ENCODE measurements at places on chromosomes 16 and 17.

DNA sequence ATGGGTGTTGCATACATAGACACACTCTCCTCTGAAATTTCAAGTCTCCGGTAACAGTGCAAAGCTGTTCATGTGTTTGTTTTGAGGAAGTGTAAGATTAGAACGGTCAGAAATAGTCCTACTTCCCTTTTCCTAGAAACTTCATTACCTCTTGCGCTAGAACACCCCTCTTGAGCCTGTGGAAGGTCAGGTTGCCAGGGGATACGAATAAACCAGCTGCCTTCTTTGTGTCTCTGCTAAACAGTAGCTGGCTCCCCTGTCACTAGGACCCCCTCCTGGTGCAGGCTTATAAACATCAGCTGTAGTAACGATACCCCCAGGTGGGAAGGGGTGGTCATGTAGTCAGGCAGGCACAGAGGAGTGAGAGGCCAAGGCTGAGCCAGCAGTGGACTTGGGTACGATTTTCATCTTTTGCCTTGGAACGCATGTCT, 113.4 kb upstream of the RCVRN start:
- no peak for DNase-seq

- no peak for DNase-seq
Observed at GRCh38 chr16:56341656-56342399, 83.5 kb downstream of the AMFR start.

- DNase-seq = no peak
Observed at GRCh38 chr17:17258998-17259397, 22.0 kb upstream of the FLCN start.

- no peak for DNase-seq
Observed at GRCh38 chr17:77846531-77847085, 111.9 kb upstream of the TNRC6C start.

DNA sequence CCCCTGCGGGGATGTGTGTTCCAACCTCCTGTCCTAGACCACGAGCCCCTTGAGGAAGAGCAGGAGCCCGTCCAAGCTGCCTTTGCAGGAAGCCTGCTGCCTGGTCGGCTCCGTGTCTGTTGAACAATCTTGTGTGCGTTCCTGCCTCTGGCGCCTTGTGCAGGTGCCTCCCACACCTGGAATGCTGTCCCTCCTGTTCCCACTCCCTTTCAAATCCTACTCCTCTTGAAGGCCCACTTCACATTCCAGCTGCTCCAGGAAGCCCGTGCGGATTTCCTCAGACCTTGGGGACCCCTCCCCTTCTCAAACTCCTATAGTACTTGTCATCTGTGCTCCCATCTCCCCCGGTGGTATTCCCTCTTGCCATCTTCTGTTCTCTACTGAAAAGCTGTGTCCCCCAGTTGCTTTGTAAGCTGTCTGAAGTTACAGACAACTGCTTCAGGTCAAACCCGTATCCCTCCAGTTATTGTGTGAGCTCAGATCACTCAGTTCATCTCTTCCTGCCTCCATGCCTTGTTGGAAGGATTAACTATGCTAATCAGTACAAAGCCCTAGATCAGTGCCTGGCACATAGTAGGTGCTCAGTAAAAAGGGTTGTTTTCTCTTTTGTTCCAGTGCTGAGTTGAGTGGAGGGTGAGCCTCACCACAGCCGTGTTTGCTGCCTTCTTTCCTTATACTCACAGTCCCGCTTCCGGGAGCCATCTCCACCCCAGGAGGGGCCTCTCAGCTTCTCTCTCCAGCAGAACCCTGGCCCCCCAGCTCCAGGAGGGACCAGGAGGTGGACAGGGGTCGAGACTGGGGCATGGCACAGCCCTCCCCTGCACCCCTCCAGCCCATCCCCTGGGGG, 241.8 kb upstream of the CIBAR2 start:
- no peak for DNase-seq

- no peak for DNase-seq
Observed at GRCh38 chr17:63250830-63251229, 195.3 kb downstream of the CYB561 start.

DNA sequence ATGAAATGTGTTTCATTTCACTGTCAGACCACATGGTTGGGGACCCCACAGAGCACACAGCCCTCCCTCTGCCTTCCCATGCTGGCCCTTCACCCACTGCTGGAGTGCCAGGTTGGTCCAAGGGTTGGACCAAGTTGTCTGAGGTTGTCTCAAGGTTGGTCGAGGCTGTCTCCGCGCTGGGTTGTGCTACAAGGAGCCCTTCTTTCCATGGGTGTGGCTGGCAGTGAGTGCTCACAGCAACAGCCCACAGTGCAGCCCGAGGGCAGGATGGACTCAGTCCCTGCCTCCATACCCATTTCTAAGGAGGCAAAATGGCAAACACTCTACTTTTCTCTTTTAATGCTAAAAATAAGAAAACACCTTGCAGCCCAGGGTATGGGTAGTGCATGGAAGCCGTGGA, 35.8 kb upstream of the STH start:
- DNase-seq = no peak

GRCh38 chr16:3142770-3143169, 7.9 kb downstream of the ZNF213 start:
- DNase-seq = no peak

DNA sequence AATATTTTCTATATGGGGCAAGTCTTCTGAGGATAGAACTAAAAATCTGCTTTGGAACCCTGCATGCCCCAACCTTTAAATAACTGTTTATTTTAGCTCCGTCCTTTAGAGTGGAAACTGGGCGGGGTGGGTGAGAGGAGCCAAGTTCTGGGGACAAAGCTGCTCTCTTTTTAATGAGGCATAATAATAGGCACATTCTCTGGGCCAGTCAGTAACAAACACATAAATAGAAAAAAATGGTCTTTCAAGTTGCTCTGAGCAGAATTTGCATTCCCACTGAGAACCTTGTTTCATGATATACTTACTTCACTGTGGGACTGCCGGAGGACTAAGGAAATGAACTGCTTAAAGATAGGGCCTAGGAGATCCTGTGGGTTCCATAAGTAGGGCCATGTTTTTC, 51.5 kb downstream of the KNOP1 start:
- peak; percentile 58 for DNase-seq

GRCh38 chr17:6453279-6454024, 9.2 kb downstream of the PIMREG start:
- no peak for DNase-seq

DNA sequence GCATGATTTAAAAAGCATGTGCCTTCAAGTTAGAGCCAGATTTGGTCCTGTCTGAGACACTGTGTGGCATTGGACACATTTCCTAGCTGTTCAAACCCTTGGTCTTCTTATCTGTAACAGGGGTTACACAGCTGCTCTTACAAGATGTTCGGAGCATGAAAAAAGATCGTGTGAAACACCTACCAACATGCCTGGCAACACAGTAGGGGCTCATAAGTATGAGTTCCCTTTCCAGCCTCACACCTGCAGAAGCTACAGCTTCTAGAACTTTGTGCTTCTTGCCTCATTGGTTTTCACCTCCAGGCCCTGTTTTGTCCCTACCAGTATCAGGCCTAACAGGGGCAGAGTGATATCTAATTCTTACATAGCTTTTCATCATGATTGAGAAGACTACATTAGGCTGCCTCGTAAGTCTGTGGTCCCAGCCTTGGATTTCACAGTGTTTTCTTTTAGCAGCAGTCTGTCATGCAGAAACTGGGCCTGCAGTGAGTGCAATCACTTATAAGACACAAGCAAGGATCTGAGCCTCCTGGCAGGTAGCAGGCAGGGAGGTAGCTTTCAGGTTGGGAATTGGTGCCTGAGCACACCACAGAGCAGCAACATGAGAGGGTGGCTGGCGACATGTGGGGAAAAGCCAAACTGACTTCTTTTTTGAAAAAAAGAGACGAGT, 78.8 kb downstream of the CCDC182 start:
- no peak for DNase-seq

- DNase-seq = no peak
Observed at GRCh38 chr16:72224260-72224768, 52.4 kb upstream of the PMFBP1 start.

DNA sequence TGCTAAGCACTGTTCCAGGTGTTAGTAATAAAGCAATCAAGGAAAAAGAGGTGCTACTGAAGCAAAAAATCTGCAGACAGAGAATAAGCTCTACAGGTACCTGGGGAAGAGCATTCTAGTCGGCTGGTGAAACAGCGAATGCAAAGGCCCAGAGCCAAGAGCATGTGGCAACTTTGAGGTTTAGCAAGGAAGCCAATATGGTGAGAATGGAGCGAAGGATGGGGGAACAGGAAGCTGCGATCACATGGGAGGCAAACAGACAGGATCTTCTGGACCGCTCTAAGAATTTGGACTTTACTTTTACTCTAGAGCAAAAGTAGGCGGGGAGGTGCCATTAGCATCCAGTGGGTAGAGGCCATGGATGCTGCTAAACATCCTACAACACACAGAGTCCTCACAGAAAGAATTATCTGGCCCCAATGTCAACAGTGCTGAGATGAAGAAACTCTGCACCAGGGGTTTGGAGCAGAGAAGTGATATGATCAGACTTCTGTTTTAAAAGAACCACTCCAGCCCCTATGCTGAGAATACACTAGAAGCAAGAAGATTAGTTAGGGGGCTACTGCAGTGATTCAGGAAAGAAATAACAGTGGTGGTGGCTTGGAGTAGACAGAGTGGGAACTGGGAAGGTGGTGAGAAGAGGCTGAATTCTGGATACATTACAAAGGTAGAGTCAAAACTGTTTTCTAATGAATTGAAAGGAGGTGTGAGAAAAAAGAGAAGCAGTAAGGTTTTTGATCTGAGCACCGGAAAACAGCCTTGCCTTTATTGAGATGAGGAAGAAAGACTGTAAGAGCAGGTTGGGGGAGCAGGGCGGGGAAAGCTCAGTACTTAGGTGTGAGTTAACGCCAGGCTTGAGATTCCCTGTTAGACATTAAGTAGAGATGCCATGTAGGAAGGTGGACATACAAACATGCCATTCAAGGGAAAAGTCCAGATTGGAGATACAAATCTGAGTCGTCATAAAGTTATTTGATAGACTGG, 11.0 kb downstream of the EFTUD2 start:
- no peak for DNase-seq

DNA sequence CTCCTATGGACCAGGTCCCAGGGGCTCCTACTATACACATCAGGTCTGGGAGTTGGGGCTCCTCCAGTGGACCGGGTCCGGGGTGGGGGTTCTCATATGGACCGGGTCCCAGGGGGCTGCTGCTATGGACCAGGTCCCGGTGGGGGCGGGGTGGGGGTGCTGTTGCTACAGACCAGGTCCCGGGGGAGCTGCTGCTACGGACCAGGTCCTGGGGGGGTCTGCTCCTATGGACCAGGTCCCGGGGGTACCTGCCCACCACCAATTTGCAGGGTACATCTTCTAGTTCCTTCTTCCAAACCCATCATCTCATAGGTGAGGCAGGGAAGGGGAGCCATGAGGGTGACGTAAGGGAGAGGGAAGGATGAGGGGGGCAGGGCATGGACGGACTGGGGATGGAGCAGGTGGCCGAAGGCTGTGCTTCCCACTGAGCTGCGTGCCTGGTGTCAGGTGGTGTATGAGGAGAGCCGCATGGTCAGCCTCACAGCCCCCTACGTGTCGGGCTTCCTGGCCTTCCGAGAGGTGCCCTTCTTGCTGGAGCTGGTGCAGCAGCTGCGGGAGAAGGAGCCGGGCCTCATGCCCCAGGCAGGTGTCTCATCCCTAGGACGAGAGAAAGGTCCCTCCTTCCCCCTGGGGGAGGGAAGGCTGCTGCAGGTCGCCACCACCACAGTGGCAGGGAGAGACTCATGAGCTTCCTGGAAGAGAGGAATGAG, 6.6 kb downstream of the ENDOV start:
- no peak for DNase-seq

GRCh38 chr17:32946375-32947135, 18.6 kb downstream of the TMEM98 start:
- DNase-seq = no peak

DNA sequence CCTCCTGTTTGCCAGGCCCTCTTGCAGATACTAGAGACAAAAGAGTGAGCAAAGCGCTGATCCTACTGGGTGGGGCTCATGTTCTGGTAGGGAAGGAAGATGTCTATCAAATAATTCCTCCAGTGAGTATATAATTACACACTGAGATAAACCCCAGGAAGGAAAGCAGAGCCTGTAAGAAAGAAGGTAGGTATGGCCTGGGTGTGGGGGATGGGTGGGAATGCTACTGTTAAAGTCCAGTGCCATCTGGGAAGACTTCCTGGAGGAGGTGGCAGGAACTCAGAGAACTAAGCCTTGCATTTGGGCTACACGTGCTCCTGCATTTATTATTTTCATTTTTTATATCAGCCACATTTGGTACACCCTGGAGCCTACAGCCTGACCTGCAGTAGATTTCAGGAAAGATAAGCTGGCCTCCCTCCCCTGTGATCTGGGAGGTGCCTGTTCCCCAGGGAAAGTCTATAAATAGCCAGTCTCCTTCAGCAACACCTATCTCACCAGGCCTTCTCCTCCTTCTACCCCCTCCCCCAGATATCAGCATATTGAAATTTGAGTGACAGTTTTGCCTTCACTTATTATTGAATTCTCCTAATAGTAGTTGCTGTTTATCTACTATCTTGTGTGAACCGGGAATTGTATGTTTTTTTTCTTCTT, 11.5 kb downstream of the ATP2C2 start:
- no peak for DNase-seq

GRCh38 chr17:65355246-65355645, 206.2 kb downstream of the AXIN2 start:
- DNase-seq = no peak

DNA sequence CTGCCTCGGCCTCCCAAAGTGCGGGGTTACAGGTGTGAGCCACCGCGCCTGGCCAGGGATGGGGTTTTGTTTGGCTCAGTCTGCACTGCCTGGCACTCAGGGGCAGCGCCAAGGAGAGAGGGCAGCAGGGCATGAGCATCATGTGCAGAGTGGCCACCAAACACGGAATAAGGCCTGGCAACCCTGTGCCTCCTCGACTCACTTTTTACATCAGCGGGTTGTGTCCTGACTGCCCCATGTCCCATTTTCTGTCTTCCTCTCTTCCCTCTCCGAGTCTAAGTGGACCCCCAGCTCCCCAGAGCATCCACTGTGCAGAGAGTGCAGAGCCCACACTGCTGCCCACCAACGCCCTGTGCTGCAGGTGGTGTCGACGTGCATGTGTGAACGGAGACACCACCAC, 18.2 kb upstream of the TRAP1 start:
- DNase-seq = no peak

DNA sequence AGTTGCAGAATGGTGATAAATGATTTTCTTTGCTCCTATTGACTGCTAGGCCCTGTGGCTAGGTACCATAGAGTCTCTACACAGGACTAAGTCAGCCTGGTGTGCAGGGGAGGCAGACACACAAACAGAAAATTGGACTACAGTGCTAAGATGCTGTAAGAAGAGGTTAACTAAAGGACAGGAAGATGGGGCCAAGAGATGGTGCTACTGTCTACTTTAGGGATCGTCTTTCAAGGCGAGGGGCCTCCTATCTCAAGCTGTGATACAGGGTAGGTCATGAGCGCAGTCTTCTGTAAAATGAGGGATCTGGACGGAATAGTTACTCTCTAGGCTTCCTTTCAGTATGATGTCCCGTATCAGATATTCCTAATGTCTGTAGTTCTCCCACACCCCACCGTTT, 817 bp downstream of the NME1 start:
- no peak for DNase-seq

Measured in COLO829 (cell line).